Substantia nigra (tissue), 51 donors: ENCODE measurements at places on chromosomes 4 and X.

DNA sequence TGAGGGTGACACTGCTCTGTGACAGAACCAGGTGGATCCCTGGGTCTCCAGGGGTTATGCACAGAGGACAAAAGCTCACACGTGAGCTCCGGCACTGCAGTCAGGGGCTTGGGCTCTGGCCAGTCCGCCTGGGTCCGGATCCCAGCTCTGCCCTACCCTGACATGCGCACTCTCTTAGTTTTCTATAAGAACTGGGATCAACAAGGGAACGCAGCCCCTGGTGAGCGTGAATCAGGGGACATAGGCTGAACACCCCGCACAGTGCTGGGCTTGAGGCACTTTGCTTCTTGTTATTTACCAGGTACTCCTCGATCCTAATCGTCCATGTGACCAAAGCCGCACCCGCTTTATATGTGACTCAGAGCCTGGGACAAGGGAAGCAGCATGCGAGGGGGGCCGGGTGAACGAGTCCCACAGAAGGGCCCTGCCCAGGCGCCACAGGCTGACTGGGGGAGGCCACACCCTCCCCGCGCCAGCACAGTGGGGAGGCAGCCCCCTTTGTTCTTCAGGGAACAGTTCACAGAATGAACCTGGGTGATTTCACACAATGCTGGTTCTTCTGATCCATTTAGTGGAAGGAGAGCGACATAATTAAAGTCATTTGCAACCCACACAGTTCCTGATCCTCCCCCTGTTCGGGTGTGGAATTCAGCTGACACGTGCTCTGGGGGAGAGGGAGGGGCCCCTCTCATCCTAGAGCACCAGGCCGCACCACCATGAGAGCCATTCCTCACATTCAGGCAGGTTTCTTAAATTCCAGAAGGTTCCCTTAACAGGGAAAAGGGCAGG is 55.5 kb downstream of the WFS1 start:
- DNase-seq = no peak

- DNase-seq = no peak
Observed at GRCh38 chrX:136619899-136620505, 28.0 kb upstream of the CD40LG start.

GRCh38 chr4:77818602-77819403 is at the start of gene CNOT6L:
TSS of gene CNOT6L (minus strand) at chr4:77819368. CDS start at chr4:77819308, 60 bp downstream.
- DNase-seq = peak; percentile 63

DNA sequence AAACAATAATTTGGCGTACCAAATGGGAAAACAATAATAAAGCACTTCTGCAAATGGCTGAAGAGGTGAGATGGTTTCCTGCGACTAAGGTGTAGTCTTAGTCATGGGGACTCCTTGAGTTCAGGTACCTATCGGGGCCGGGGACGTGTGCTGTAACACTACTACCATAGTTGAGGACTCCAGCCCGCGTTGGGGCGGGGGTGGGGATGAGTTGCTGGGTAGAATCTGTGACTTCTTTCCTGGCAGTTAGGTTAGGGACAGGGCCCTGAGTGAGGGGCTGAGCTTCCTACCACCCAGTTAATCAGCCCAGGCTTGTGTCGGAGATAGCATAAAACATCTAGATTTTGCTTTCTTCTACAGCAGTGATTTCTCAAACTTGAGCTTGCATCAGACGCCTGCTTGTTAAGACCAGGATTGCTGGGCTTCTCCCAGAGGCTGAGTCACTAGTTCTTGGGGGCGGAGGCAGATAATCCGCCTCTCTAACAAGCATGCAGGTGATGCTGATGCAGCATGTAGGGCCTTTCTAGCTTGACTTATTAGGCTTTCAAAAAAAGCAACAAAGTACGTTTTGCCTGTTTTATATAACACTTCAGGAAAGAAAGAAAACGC is 30.2 kb downstream of the RBBP7 start:
- no peak for DNase-seq
